Aorta (tissue), 5 donors: ENCODE measurements at places on chromosomes 1 and 21. TPM values are rescaled to one million over a fixed set of nuclear protein-coding genes. Genes with fewer than 3 reads are reported as not detected.

- no peak for DNase-seq
These were observed 48.9 kb upstream of the TADA1 start for GRCh38 chr1:166924823-166925541.

GRCh38 chr1:176733661-176734060, 270.7 kb downstream of the PAPPA2 start:
- DNase-seq, result no peak

NEK2 gene
- 1.0 TPM for total RNA-seq

KLHDC9 gene
- 0.78 TPM for total RNA-seq

RHEX gene
- 0.84 TPM for total RNA-seq

- no peak for DNase-seq
These were observed 17.4 kb upstream of the BCAR3 start for GRCh38 chr1:93699049-93699384.

LCE1A gene
- total RNA-seq, result not detected

PGBD5 gene
- total RNA-seq, result 0.39 TPM

GRCh38 chr1:31669786-31670592, 25.3 kb upstream of the PEF1 start:
- DNase-seq, result peak; percentile 86

DNA sequence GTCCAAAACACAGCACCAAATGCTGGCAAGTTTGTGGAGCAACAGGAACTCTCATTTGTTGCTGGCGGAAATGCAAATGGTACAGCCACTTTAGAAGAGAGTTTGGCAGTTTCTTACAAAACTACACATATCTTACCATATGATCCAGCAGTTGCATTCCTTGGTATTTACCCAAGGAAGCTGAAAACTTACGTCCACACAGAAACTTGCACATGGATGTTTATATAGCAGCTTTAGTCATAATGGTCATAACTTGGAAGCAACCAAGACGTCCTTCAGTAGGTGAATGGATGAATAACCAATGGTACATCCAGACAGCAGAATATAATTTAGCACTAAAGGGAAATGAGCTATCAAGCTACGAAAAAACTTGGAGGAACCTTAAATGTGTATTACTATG, 66.4 kb downstream of the MARK1 start:
- no peak for DNase-seq

GRCh38 chr1:64265141-64265540, 61.7 kb downstream of the UBE2U start:
- DNase-seq, result no peak

POFUT2 gene
- 52.2 TPM for total RNA-seq

KRTAP25-1 gene
- not detected for total RNA-seq

TRAF3IP3 gene
- 4.3 TPM for total RNA-seq

GRCh38 chr1:176217461-176218099, 10.5 kb upstream of the COP1 start:
- DNase-seq, result no peak

GSTM1 gene
- total RNA-seq, result 63.8 TPM
